ENCODE measurements at places on chromosomes 12 and 14.

DNA sequence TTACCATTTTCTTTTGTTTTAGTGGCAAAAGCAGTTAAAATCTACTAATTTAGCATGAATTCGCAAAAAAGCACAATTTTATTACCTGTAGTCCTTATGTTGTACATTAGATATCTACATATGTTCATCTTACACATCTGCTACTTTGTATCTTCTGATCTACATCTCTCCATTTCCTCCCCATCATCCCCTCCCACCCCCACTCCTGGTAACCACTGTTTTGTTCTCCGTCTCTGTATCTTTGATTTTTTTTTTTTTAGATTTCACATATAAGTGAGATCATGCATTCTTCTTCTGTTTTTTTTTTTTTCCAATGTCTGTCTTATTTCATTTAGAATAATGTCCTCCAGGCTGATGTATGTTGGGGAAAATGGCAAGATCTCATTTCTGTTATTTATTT, 922.7 kb downstream of the VRK1 start:
- DNase-seq = no peak

- DNase-seq = no peak
Measured at GRCh38 chr12:39606712-39607423, 12.7 kb downstream of the ABCD2 start.

DNA sequence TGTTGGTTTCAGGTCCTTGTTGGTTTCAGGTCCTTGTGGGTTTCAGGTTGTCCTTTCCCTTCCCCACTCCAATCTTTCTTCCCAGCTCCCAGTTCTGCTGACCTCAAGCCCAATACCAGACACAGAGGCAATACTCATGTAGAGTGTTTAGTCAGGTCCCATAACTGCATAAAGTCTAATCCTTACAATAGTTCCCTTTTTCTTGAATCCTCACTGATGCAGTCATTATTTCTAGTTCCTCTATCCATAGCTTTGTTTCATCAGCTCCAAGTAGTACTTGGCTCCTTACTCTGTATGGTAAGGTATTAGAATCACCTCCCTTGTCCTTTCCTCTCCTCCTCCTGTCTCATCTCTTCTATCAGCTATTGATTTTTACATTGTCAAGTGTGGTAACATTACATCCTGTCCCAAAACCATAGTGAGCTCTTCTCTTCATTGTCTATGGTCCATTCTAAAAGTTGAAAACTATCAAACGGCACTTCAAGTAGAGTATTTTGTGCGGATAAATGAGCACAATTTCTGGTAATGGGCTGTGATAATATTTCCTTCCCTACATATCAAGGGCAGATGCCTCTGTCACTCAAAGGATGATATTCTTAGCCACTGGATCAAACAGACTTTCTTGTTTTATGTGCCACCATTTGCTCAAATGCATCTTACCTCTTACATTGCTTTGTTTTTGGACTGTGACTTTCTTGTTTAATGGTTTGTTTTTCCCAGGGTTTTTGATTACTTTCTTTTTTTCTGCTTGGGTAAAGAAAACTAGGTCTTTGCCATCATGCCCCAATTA, 57.2 kb upstream of the JDP2 start:
- no peak for DNase-seq

GRCh38 chr12:48787791-48788523, 932 bp downstream of the ADCY6 start:
- DNase-seq = no peak

DNA sequence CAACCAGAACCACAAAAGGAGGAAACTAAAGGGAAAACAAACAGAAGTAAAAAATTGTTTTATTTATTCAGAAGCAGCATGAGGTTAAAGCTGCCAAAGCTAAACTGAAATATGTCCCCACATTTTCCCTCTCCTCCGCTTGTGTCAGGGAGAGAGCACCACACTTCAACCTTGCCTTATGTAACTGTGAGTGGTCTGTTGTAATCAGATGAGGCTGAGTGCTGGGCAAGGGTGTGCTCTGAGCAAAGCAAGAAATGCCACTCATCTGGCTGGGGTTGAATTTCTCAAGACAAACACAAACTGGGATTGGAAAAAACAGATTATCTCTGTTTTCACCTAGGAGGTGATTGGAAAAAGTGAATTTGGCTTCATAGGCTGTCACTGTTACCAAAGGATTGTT, 12.2 kb downstream of the CAPZA3 start:
- DNase-seq = no peak

GRCh38 chr14:75393794-75394193, 34.0 kb upstream of the JDP2 start:
- DNase-seq = no peak

DNA sequence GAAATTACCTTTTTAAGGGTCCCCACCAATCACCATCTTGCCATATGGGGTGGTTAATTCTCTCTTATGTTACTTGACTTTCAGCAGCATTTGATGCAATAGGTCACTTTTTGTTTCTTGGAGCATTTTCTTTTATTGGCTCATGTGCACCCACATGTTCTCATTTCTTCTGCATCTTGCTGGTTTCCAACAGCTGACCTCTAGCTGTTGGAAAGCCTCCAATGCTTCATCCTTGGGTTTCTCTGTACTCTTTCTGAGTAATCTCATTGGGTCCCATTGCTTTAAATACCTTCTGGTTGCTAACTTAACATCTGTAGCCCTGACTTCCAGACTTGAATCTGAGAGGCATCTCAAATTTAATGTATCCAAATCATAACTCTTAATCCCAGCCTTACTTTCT, 116.8 kb downstream of the CRADD start:
- DNase-seq = no peak

DNA sequence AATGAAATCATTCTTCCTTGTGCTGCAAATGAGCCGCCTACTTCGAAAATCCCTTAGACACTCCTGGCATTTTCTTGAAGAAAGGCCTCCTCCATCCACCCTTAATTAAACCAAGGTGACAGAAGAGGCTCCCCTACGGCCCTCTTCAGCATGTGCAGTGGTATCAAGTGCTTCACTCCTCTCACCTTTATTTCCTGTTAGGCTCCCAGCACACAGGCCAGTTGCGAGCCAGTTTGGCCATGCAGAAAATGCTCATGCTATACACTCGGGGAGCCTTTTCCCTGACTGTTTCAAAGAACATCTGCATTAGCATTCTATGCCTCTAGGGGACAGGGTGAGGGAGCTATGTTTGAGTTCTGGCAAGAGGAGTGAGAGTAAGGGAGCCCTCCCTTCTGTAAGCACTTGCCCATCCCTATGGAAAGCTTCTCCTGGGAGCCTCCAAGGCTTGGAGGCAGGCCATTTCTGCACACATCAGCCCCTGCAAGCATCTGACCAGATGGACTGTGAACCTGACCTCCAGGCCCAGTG, 291.5 kb downstream of the RPS29 start:
- no peak for DNase-seq

- DNase-seq = no peak
Measured at GRCh38 chr12:89169321-89169720, 183.0 kb downstream of the DUSP6 start.

DNA sequence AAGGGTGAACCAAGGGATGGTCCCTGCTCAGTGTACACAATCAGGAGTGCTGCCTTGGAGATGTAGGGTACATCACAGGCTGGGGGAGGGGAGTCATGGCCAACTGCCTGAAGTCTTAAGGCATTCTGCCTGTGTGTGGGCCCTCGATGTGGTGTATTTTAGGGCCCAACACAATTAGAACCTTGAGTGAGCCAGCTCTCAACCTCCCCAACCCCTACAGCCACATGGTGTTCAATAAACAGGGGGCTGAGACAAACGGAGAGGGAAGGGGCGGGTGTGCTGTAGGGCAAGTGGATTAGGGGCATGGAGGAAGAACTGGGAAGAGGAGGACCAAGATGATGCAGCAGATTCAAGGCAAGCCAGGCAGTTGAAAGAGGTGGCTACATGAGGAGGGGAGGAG, 8.6 kb upstream of the CHD4 start:
- DNase-seq = no peak

DNA sequence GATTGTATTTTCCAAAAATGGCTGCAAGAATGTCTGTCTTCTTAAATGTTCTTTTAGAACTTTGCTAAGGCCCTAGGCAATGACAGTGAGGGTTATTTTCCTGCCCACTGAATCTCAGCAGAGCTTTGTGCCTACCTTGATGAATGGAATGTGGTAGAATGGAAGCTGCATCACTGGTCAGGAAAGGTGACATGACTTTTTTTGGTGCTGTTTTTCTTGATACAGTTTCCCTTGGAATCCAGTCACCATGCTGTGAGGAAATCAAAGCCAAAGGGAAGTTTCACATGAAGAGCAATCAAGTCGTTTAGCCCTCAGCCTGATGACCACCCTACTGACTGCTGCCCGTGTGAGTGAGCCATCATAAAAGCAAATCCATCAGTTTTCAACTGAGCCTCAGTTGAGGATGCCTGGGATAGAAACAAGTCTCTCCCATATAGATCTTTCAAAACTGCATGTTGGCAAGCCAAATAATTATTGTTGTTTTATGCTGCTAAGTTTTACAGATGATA, 886.0 kb upstream of the FBXO33 start:
- no peak for DNase-seq

DNA sequence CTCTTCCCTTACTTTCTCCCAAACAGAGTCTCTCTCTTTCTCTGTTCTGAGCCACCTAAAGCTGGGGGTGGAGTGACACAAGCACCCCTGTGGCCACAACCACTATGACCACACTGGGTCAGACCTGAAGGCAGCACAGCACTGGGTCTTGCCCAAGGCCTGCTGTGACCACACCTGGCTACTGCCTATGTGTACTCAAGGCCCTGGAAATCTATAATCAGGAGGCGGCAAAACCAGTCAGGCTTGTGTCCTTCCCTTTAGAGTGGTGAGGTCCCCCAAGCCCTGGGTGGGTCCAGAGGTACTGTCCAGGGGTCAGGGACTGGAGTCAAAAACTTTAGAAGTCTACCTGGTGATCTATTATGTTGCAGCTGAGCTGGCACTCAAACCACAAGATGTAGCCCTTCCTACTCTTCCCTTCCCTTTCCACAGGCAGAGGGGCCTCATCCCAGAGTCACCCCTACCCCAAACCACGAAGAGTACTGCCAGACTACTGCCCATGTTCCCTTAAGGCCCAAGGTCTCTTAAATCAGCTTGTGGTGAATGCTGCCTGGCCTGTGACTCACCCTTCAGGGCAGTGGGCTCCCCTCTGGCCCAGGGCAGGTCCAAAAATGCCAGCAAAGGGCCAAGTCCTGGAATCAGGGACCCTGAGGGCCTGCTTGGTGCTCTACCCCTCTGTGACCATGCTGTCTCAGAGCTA, 179.8 kb upstream of the DYRK2 start:
- DNase-seq = no peak

DNA sequence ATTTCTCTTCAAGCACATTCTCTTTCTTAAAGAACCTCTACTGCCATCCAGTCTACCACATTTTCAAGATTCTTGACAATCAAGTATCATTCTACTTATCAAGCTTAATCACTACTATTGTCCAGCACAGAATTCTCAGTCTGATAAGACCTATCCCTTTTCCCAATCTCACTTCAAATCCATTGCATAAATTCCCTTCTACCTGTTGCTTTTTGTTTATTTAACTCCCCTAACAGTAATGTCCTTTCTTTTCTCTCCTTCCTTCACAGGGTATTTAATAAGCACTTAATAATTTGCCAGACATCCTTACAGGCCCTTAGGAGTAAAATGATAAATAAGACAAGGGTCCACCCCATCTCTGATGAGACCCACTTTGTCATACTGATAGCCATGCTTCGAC, 41.7 kb downstream of the ZFC3H1 start:
- no peak for DNase-seq

GRCh38 chr14:73795974-73796373, 55.7 kb upstream of the PTGR2 start:
- DNase-seq = no peak

DNA sequence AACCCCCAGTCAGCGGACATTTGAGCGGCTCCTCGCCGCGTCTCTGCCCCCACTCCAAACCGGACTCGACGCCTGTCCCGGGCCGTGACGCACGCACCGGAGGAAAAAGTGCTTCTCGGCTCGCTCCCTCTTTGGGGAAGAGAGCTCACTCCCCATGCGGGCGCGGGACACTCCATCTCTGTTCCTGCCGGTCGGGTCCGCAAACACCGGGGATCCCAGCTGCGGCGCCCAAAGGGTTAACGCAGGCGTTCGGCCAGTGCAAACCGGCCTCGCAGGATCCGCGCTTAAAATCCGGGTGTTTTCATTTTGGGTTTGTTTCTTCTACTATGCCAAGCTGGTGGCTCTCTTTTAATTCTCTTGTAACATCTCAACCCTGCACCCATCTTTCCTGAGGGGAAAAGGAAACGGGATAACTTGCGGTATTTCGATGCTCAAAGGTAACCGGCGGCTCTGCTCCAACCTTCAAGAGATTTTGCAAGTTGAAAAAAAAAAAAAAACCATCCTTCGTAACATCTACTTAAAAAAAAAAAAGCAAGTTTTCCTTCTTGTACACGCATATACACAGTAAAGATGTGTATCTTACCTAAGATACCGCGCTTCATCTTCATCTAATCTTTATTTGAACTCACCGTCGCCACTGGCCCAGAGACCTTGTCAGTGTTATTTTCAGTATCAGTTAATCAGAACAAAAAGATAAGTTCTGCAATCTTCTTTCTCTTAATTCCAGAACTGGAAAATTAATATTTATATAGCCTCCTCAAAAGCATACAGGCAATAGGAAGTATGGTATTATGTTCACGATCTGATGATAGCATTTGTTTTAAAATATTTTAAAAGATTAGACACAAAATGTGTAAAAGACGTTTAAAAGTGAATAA, 1.6 kb upstream of the ATP2B1 start:
- DNase-seq = peak; percentile 20

DNA sequence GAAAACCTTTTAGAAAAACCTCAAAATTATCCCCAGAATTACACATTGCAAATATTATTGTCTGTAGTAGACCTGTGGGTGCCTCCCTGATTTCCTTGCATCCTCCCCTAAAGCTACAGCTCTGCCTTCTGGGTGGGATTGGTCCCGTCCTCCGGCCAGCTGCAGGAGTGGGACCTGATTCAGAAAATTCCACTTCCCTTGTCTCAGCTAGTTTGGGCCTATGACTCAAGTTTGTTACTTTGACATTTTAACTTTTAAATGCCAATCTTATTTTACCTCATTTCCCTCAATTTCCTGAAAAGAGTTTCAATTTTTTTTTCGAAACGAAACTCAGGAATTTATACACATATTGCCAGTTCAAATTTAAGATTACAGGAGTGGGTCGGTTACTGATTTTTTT, 13.2 kb upstream of the SLC41A2 start:
- no peak for DNase-seq

DNA sequence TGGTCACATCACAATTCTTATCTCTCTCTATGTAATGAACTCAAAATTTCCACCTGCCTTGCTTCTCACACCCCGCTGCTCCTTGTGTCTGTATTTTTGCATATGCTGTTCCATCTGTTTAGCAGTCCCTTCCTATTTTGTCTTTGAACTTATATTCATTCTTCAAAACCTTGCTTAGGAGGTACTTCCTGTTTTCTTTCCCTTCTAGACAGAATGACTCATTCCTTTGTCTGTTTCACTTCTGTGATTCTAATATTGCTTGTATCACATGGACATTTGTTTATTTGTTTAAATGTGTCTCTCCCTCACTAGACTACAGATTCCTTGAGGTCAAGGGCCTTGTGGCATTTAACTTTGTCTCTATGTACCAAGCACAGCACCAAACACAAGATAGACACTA, 424.2 kb downstream of the ETNK1 start:
- DNase-seq = no peak

- no peak for DNase-seq
Measured at GRCh38 chr12:122888232-122888752, 7.6 kb downstream of the VPS37B start.

All from stimulated activated CD8-positive, alpha-beta memory T cell treated with anti-CD3 and anti-CD28 coated beads, Interleukin-15, amount 100 ng/mL, for 24 hours (primary cell).